ENCODE measurements at places on chromosomes 5 and 9. TPM values are rescaled to one million over a fixed set of nuclear protein-coding genes. Genes with fewer than 3 reads are reported as not detected.

AQP7 gene
- total RNA-seq = 0.59 TPM

MYMK gene
- total RNA-seq = not detected

DNLZ gene
- 4.3 TPM for total RNA-seq

ZNF367 gene
- total RNA-seq = 2.1 TPM

TMOD1 gene
- not detected for total RNA-seq

CNTNAP3 gene
- 1.4 TPM for total RNA-seq

MEIKIN gene
- total RNA-seq = not detected

HTR4 gene
- not detected for total RNA-seq

C5orf46 gene
- total RNA-seq = not detected

ANKRD31 gene
- 0.29 TPM for total RNA-seq

RGS14 gene
- total RNA-seq = 7.4 TPM

PCDHGA6 gene
- total RNA-seq = 5.1 TPM

GNPDA1 gene
- total RNA-seq = 65.1 TPM

FAM163B gene
- total RNA-seq = not detected

SH3PXD2B gene
- total RNA-seq = 58.3 TPM

PCA3 gene
- 0.36 TPM for total RNA-seq

SPATA31A6 gene
- not detected for total RNA-seq

THOC3 gene
- 22.1 TPM for total RNA-seq

SNCAIP gene
- 6.2 TPM for total RNA-seq

PRLR gene
- under 0.01 TPM for total RNA-seq

MAML1 gene
- total RNA-seq = 14.1 TPM
